ENCODE measurements at places on chromosomes 1 and 21.

DNA sequence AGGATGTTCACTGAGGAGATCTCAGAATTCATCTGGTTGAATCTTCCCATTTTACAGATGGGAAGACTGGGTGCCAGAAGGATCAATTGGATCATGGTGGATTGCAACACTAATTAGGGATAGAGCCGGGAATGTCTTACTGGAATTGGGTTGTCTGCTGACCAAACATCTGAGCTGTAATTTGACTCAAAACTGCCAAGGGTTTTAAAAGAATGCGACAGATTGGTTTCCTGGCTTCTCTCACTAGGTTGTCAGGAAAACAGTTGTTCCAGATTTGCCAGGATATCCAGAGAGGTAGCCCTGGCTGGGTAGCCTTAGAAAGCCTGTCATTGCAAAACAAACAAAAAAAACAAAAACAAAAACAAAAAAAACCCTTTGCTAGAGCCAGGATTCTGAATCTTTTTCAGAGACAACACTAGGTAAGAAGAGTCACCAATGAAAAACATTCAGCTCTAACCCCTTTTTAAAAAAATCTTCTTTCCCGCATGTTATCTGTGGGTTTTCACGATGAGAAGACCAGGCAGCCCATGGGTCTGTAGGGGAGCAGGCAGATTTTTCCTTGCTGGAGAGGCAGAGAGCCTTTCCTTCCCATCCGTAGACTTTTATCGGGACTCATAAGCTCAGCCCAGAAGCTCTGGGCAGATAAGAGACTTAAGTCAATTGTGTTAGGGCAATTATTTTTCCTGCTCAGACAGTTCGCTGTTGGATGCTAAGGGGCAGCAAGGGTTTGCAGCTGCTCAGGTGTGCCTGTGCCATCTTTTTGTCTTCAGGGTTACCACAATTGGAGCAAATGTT lies 418.9 kb downstream of the PRDM2 start:
- DNase-seq: no peak

- no peak for DNase-seq
These were observed 39.9 kb upstream of the SLC19A1 start for GRCh38 chr21:45582128-45582527.

GRCh38 chr1:71572038-71572437 lies 491.2 kb upstream of the ZRANB2 start:
- no peak for DNase-seq

GRCh38 chr21:33428669-33429068 lies 25.5 kb downstream of the IFNGR2 start:
- no peak for DNase-seq

- no peak for DNase-seq
These were observed 103.2 kb upstream of the RUNX3 start for GRCh38 chr1:25033030-25033827.

GRCh38 chr1:93638981-93639380 lies 42.7 kb downstream of the BCAR3 start:
- DNase-seq: no peak

DNA sequence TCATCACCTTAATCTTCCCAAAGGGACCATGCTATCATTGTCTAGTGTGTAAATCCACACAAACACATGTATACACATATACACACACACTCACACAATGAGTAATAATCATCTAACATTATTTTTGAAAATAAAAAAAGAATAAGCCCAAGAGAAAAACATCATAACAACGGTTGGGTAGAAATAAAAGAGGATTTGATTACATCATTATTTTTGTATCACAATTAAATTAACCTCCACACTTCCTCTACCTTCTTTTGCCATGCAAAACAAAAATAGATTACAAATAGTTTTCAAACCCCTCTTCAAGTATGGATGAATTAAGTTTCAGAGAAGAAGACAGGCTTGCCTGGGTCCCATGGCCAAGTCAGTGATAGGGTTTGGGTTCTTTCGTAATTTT lies 238.1 kb downstream of the VAV3 start:
- DNase-seq: no peak

DNA sequence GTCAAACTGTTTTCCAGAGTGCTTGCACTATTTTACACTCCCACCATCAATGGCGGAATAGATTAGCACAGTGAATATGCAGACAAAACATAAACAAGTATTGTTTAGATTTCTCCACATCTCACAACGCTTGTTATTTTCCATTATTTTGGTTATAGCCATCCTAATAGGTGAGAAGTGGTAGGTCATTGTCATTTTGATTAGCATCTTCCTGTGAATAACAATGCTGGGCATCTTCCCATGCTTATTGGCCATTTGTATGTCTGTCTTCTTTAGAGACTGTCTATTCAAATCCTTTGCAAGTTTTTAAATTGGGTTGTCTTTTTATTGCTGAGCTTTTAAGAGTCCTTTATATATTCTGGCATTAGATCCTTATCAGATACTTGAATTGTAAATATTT lies 54.7 kb downstream of the LRRC71 start:
- DNase-seq: no peak

- no peak for DNase-seq
These were observed 17.9 kb downstream of the PLXNA2 start for GRCh38 chr1:208225954-208226937.

DNA sequence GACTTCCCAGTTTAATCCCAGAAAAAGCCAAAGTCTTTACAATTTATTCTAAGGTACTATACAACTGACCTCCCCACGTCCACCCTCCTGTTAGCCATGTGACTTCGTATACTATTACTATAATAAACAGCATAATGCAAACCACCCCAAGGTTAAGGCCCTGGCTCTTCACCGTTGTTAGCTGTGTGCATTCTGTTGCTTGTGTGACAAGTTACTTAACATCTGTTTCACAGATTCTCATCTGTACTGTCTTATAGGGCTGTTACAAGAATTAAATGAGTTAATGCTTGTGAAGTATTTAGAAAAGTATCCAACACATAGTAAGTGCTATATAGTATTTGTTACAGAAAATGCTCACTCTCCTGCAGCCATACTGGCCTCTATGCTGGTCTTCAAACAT lies 15.7 kb downstream of the WARS2 start:
- DNase-seq: no peak

DNA sequence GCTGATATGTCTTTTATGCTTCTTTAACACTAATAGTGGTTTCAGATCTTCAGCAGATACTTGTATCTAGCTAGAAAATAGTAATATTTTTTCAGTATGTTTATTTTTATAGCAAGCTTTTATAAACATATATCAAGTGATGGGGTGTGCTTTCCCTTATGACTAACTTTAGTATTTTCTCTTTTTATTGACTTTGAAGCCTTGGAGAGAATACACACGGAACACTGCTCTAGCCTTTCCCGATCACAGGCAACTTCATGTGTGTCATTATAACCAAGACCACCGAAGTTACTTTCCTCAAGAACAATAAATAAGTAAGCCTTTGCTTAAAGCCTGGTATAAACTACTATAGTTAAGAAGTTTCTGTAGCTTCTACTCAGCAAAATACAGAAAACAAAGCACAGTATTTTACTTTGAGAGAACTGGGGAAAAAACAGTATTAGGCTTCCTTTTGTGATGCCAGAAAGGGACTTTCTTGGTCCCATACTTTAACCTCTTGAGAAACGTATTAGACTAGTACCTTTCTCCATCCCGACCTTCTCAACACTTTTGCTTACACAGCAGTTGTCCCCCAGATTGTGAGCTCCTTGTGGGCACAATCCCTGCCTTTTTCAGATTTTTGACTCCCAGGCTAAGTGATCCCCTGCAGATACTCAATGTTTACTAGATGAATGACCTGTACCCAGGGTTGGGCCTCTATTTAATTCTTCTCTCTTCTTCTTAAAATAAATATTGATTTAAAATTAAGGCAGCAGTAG lies 3.3 kb downstream of the ADSS2 start:
- DNase-seq: no peak

DNA sequence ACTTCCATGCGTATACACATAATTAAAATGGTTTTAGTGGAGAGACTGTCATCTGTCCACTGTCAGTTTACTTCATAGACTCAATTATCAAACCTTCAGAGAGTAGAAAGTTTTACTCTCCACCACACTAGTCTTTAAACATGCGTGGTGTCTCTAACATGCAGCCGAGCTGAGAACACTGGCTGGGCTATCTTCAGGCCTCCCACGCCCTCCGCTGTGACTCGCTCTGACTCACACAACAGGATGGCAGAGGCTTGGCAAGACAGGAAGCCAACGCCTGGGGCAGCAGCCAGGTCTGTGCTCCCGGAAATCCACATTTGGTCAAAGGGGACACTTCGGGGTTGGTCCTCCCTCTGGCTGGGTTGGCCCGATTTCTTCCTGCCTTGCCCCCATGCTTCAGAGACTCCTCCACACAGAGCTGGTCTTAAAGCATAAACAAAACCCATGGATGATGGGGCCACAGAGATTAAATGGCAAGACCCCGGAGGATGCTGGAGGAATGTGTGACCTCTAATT lies 22.7 kb upstream of the IFNGR2 start:
- DNase-seq: no peak

DNA sequence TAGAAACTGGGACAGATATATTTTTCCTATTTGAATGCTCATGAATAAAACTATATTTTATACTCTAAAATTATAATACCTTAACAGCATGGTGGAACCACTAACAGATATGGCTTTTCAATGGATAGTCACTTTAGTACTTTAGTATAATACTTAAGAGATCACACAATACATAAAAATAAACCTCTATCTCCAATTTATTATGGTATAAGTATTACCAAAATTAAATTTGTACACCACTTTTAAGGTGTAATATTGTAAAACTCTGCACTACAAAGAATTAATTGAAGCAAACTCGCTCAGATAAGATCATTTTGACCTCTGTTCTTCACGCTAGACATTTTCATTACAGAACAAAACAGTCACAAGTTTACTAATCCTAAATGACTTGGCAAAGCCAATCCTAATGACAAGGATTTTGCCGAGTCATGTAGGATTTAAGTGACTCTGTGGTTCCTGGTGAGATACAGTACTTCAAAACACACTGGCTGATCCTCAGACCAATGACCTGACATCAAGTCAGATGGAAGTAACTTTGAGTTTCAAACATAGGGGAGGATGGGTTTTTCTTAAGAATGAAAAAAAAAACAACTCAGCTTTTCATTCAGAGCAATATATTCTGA lies 200.6 kb downstream of the SMYD3 start:
- no peak for DNase-seq

GRCh38 chr1:87219141-87219540 lies 109.5 kb upstream of the LMO4 start:
- no peak for DNase-seq

GRCh38 chr1:60589046-60589748 lies 493.2 kb upstream of the NFIA start:
- DNase-seq: no peak

- DNase-seq: no peak
These were observed 3.6 kb upstream of the PLEKHG5 start for GRCh38 chr1:6495041-6495441.

- no peak for DNase-seq
These were observed 604.6 kb downstream of the LRRIQ3 start for GRCh38 chr1:73593364-73593763.

DNA sequence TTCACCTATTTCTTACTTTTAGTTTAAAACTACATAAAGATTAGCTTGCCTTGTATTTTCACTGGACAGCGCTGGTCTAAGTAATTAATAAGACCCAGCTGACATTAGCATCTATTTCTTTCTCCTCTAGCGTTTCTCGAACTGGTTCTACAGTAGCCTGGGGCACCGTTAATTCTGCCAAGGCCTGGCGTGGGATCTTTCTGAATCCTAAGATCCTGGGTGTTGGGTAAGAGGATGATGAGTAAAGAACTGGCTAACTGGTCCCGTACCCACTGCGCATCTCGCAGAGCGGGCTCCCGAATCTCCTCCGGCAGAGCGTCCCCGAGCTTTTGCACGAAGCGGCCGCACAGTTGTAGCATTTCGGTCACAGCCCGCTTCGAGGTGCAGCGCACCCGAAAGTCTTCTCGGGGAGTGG lies 309 bp downstream of the NSL1 start:
- DNase-seq: no peak

- no peak for DNase-seq
These were observed 1.3 kb downstream of the TTLL7 start for GRCh38 chr1:83997631-83998030.

DNA sequence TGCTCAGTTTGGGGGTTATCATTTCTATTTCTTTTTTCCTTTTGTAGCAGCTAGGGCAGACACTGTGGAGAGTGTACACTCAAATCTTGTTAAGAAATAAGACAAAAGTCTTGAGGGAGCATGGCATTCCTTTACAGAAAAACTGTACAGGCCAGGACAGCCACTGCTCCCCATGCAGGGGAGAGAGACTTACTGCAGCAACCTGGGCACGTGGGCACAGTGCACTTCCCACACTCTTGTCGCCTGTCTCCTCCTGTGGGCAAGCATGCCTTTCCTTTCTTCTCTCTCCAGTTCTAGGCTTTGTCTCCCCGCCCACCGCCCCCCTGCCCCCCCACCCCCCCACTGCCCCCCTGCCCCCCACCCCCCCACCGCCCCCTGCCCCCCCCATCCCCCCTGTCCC lies 51.9 kb downstream of the PHC2 start:
- DNase-seq: no peak

DNA sequence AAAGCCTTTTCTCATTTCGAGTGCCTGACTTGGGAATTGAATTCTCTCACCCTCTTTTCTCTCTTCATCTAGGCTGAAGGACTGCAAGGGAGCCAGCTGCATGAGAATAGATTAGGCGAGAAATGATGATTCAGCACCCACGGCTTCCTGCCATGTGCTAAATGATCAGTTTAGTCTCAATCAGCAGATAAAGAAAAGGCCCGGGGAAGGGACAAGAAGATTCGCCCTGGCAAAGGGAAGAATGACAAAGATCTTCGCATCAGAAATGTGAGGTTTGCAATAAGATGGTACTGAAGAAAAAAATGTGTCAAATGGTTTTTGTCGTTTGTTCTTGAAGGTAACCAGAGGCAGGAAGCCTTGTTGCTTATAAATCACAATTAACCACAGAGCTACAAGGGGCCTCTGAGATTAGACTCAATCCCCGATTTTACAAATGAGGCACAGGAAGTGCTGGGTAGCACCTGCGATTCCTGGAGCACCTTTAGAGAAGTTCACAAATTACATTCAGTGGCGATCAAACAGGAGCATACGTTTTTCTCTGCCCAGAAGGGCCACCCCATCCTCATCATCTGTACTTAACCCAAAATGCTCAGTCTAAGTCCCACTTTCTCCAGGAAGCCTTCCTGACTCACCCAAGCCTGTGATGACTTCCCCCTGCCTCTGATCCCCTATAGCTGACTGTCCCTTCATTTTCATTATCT lies 183.4 kb downstream of the ZNF281 start:
- no peak for DNase-seq

All from D721Med (cell line).